ENCODE measurements at places on chromosomes 1 and 21.
A peak's percentile ranks its signal among the peaks of the same experiment; 100 is the strongest.

DNA sequence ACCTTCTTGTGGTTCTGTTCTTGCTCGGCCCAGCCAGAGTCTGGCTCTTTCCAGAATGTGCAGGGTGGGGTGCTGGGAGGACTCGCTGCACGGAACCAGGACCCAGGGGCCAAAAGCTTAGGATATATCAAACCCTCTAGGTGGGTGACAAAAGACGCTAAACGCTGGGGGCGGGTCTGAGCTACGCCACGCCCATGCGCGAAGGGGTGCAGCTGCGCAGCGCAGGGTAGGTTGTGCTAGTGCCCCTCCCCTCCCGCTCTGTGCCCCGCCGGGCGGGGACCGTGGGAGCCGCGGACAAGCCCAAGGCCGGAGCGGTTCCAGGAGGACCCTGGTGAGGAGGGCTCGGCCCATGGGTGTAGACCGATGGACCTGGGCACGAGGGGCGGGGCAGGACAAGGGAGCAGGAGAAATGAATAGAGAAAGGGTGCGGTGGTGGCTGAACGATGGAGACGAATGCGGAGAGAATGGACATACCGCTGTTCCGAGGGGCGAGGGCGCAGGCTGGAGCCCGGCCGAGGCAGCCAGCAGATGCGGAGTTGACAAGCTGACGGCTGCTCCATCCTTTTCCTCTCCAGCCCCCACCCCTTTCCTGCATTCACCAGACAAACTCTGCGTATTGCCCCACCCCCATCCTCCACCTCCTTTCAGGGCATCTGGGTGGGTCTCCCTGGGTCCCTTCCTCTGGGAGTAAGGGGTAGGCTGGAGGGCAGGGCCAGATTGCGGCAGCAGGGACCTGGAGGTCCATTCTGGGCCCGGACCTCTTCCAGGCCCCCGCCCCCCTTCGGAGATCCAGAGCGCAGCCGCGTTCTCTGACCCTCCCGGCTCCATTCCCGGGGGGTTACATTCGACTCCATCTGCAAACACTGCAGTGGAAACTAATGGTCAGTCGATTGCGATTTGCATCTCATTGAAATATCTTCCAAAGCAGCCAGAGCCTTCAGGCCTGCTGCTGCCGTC, at the start of gene RUSC1:
TSS of gene RUSC1 (plus strand) at position 234 of the 957 bp plus-strand sequence. CDS start 880 bp downstream, outside the sequence.
- peak; percentile 90 for DNase-seq

DNA sequence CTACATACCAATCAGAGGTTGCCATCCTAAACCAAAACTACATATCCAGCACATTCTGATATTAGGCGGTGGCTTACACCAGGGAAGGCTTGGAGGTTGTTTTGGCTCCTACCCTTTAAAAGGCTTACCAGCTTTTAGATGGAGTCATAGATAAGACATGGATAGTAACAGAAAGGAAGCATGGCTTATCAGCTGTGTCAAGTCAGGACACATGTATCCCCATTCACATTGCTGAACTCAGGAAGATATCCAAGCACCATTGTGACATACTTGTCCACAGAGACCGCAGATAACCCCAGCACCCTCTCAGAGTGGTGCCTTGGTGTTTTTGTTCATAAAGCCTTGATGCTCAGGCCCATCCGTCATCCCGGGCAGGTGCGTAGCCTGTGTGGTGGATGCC, 39.7 kb downstream of the ADARB1 start:
- DNase-seq, result no peak

DNA sequence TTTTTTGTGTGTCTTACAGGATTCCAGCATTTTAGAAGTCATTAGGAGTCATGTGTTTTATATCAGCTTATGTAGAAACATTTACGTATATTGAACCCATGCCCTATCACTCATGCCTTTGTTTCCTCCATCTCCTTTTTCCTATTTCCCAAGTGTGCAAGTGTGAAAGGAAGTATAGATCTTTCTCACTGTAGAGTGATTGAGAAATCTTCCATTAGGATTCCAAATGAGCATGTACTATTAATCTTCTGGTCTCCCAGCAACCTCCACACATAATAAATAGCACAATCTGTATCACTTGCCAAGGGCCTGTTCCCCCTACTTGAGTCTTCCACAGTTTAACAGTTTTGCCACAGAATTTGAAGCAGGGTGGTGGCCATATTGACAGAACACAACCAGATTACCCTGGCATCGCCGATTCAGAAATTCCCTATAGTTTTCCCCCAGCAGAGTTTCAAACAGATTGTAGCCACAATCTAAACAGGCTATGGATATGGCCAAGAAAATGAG, 1052.8 kb downstream of the TTLL7 start:
- DNase-seq, result peak; percentile 6

DNA sequence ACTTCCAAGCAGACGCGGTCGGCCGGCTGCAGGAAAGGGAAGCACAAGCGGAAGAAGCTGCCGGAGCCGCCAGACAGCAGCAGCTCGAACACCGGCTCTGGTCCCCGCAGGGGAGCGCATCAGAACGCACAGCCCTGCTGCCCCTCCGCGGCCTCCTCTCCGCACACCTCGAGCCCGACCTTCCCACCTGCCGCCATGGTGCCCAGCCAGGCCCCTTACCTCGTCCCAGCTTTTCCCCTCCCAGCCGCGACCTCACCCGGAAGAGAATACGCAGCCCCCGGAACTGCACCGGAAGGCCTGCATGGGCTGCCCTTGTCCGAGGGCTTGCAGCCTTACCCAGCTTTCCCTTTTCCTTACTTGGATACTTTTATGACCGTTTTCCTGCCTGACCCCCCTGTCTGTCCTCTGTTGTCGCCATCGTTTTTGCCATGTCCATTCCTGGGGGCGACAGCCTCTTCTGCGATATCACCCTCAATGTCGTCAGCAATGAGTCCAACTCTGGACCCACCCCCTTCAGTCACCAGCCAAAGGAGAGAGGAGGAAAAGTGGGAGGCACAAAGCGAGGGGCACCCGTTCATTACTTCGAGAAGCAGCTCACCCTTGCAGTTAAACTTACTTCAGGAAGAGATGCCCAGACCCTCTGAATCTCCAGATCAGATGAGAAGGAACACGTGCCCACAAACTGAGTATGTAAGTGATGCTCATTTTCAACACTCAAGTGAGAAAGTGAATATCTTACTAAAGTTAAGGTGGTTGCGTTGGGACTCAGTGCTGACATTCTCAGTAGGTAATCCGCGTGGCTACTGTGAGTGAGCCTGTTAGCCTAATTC, 25.5 kb downstream of the UTS2 start:
- peak; percentile 16 for DNase-seq

DNA sequence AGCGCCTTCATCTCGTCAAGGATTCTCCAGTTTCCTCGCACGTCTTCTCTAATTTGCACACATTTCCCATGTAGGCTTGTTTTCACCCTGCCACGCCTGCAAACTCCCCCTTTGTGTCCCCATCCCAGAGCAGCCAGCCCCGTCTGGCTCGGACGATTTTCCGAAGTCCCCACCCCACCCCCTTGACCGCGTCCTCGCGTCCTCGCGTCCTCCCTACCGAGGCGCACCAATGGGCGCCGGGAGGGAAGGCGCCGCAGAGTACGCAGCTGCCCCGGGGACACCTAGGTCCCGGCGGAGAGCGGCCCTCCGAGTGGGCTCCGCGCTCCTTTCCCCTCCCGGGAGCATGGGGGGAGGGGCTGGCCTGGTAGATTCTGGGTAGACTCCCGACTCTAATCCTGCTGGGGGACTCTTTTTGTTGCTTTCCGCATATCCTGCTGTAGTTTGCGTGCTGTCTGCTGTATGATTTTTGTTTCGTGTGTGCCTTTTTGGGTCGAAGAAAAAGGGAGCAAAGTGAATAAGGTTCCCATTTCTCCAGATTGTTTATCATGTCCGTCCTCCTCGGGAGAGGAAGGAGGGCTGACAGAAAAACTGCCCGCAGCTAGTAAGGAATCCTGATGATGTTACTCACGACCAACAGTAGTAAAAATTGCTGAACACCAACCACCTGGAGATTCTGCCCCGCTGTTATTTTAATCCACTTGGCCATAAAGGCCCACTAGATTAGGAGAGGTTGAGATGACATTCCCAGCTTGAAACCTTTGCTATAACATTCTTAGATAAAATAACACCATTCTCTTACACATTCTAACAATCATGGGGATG, 1.5 kb downstream of the CACHD1 start:
- peak; percentile 85 for DNase-seq

DNA sequence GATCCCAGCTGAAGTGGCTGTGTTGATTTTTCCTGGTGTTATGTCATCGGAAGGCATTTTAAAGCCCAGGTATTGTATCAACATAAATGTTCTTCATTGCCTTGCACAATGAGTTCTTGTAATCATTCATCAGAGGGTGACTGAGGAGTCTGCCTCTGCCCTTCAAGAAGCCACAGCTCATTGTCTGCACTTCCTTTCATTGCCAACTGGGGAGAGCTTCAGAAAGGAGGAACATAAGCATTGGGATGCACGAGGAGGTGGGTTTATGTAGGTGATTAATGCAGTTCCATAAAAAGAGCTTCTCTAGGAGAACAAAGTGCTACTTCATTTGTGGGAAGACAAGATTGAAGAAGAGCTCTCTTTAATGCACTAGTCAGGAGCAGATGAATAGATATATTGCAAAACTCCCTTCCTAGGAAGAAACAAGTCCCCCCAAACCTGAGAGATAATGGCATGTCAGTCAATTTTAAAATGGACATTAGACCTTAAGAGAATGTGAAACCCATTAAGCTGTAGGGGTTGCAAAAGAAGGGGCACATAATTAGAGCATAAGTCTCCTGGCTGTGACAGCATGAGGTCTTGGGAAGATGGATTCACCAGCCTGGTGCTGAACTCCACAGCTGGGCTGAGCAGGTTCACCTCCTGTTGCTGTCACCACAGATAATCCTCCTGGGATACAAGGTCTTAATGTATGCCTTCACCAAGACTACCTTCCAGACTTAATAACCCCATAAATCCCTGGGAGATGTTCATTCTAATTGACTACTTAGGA, 124.6 kb downstream of the BACH1 start:
- DNase-seq, result peak; percentile 33

- no peak for DNase-seq
Observed at GRCh38 chr1:185159966-185160365, 3.0 kb downstream of the SWT1 start.

DNA sequence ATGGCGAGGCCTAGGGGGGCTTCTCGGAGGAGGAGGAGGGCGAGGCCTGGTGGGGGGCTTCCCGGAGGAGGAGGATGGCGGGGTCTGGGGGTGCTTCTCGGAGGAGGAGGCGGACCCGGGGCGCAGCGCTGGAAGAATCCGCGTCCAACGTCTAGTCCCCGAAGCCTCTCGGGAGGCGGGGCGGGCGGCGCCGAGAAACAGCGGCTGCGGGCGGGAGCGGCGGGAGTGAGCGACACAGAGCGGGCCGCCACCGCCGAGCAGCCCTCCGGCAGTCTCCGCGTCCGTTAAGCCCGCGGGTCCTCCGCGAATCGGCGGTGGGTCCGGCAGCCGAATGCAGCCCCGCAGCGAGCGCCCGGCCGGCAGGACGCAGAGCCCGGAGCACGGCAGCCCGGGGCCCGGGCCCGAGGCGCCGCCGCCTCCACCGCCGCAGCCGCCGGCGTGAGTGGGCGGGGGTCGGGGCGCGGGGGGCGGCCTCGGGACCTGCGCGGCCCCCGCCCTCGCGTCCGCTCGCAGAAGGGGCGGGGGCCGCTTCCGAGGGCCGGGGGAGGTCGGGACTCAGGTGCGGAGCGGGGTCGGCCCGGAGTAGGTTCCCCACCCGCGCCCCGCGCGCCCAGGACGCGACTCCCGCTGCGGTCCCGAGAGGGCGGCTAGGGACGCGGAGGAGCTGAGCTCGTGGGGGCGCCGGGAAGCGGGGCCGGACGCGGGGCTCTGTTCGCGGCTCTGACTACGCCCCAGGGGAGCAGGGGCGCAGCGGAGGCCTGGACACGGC, at the start of gene KLHL17:
TSS of gene KLHL17 (plus strand) at position 222 of the 769 bp plus-strand sequence. CDS start at position 332, 110 bp downstream.
- DNase-seq, result peak; percentile 85

DNA sequence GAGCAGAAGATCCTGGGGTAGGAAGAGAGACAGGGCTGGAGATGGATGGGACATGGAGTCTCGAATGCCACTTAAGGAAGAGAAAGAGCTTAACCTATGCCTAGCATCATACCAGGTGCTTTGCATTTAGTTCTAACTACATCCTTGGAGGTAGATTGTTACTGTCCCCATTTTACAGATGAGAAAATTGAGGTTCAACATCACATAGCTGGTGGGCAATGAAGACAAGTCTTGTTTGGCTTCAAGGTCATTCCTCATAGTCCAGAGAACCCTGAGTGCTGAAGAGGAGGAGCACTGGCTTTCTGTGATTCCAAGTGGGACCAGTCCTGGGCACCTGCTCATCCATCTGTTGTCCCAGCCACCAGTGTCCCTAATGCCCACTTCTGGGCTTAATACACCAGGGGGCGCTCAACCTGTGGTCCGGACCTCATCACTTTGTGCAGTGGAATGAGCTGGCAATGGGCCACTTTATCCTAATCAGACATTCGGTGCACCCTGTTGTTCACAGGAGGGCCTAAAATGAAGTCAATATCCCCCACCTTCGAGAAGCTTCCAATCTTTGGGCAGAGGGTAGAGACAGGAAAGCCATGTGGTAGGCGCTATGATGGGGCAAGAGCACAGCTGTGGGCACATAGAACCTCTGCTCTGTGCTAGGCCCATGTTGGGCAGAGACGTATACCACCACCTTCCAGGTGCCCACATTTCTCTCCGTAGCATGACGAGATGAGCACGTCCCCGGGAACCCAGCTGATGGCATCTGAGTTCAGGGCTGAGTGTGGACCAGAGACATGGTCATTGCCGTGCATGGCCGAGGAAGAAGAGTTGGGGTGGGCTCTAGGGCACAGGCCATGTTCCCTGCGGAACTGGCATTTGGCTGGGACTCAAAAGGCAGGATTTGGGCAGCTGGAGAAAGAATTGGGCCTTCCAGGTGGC, 9.2 kb downstream of the RPS6KA1 start:
- peak; percentile 33 for DNase-seq

DNA sequence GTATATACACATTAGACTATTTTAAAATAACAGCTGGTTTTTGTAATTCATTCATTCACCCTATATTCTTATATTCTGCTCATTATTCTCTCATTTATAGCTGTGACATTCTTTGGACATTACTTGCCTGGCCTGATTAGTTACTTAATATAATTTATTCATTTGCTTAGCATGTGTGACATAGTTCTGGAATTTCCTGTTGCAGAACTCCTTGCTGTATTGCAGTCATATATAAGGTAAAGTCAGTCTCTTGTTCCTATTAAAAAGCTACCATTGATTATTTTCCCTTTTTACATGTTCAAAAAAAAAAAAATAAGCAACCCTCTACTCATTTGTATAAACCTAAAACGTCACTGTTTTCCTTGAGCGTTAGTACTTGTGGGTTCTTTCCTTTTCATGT, 23.9 kb downstream of the GNAT2 start:
- no peak for DNase-seq

GRCh38 chr21:14617871-14618270, 71.8 kb upstream of the SAMSN1 start:
- DNase-seq, result no peak

GRCh38 chr1:219323426-219323825, 149.7 kb downstream of the LYPLAL1 start:
- DNase-seq, result no peak

GRCh38 chr1:116166655-116167054, 55.5 kb downstream of the MAB21L3 start:
- no peak for DNase-seq

DNA sequence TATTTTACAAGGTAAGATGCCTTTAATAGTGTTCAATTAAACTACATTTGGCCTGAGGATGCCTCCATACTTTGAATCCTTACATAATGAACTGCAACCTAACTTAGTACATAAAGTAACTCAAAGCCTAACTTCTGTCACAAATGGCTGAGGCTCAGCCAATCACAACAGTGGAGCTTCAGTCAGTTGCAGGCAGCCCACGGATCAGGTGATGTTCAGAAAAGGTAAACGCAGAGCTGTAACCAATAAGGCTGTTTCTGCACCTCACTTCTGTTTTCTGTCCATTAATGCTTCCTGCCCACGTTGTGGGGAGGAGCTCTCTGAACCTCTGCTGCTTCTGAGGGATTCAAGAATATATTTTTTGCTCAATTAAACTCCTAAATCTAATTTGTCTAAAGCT, 94.8 kb upstream of the KIAA0040 start:
- no peak for DNase-seq

GRCh38 chr1:93448292-93448982, 519 bp downstream of the FNBP1L start:
- peak; percentile 91 for DNase-seq

Data from eye (tissue), 1 donor.